ENCODE measurements at places on chromosomes 3 and 15.

DNA sequence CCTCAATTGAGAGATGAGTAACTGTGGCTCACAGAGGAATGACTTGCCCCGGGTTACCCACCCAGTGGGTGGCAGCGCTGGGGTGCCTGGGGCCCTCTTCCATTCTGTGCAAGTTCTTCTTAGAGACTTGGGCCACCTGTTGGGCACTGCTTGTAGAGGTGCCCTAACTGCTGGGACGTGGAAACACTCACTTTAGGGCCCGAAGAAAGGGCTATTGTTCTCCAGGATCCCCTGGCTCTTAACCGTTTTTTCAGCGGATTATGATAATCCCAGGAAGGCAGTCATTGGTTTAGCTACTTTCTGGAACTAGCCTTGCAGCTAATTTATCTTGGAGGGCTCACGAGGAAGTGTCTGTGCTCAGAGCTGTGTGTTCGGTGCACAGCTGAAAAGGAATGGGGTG lies 66.0 kb upstream of the GCNT3 start:
- no peak for DNase-seq

- no peak for DNase-seq
Measured at GRCh38 chr15:43429687-43430086, 58.8 kb downstream of the TUBGCP4 start.

- no peak for DNase-seq
Measured at GRCh38 chr3:57962448-57962834, 45.8 kb upstream of the FLNB start.

DNA sequence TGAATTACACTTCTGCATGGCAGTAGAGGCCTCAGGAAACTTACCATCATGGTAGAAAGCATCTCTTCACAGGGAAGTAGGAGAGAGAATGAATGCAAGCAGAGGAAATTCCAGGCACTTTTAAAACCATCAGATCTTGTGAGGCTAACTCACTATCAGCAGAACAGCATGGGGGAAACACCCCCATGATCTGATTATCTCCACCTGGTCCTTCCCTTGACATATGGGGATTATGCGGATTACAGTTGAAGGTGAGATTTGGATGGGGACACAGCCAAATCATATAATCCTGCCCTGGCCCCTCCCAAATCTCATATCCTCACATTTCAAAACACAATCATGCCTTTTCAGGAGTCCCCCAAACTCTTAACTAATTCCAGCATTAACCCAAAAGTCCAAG lies 691.1 kb downstream of the SI start:
- no peak for DNase-seq

DNA sequence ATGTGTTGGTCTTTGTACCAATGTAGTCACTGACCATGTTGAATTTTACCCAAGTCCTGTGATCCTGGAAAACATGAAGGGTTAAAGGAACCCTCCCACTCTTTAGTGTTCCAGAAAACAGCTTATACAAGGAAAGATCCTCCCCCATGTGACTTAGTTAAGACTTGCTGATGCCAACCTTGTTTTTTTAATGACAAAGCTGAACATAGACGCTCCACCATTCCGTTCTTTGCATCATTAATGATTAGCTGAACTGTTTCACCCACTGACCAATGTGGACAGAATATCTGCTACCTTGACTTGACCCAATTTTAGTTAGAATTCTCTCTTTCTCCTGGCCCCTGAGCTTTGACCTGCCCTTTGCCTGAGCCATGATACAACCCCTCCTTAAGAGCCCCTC lies 3.5 kb upstream of the WDR72 start:
- DNase-seq: no peak

DNA sequence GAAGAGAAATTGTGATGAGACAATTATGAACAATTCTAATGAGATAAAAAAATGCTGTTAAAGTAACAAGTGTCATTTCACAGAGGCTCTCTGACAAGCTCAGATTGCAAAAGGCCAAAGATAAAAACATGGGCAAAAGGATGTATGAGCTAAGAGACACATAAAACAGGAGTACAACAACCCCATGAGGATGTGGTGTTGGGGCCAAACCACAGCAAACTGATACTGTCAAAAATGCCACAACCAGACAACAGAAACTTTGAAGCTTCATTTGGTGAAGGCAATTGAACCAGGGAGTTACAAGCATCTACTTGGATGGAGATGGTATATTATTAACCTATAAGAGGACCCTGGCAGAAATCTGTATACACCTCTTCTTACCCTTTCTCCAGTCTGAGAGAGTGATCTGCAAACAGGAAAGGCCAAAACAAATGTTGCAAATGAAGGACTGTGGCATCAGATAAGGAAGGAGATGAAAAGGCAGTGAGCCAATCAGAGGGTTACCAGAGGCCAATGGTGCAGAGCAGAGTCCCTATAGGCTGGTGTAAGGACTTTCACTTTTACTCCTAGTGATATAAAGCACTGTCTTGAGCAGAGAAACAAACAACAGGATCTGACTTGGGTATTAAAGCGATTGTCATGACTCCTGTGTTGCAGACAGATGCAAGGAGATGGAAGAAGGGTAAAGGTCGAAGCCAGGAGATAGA lies 659.0 kb downstream of the NTRK3 start:
- no peak for DNase-seq

DNA sequence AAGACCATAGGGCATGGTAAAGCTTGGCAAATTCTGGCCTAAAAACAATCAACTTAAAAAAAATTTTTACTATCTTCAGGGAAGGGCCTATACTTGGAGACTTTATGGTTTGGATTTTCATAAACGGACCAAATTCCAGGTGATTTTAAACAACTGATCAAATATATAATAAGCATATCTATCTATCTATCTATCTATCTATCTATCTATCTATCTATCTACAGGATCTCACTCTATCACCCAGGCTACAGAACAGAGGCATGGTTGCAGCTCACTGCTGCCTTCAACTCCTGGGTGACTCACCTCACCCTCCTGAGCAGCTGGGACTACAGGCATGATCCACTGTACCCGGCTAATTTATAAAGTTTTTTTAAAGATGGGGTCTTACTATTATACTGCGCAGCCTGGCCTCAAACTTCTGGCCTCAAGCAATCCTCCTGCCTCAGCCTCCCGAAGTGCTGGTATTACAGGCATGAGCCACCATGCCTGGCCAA lies 6.7 kb downstream of the SPPL2A start:
- DNase-seq: no peak

GRCh38 chr3:53164911-53165310 lies 3.9 kb downstream of the PRKCD start:
- DNase-seq: no peak

- DNase-seq: peak; percentile 3
Measured at GRCh38 chr15:55344206-55344605, 25.2 kb downstream of the PIGB start.

- peak; percentile 58 for DNase-seq
Measured at GRCh38 chr3:48716508-48716981, 476 bp downstream of the IP6K2 start.

DNA sequence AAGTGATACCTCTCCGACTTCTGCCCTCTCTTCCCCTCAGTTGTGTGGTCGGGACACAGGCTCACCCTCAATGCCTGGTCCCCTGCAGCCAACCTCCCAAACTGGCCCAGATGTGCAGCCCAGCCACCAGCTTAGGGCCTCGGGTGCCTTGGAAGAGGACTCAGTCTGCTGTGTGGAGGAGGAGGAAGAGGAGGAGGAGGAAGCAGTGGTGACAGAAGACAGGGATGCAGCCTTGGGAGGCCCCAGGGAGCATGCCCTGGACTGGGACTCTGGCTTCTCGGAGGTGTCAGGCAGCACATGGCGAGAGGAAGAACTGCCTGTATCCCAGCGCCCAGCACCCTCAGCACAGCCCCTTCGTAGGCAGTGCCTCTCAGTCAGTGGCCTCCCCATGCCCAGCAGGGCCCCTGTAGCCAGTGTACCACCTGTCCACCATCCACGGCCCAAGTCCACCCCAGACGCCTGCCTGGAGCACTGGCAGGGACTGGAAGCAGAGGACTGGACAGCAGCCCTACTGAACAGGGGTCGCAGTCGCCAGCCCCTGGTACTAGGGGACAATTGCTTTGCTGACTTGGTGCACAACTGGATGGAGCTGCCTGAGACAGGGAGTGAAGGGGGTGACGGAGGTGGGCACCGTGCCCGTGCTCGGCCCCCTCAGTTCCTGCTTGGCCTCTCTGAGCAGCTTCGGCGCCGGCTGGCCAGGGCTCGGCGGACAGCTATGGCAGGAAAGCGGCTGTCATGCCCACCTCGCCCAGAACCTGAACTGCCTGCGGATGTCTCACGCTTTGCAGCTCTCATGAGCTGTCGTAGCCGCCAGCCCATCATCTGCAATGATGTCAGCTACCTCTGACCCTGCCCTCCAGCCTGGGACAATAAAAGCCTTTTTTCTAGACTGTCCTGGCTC lies 1.3 kb downstream of the INKA1 start:
- DNase-seq: no peak

GRCh38 chr3:51394541-51394940 lies 3.5 kb downstream of the RBM15B start:
- no peak for DNase-seq

DNA sequence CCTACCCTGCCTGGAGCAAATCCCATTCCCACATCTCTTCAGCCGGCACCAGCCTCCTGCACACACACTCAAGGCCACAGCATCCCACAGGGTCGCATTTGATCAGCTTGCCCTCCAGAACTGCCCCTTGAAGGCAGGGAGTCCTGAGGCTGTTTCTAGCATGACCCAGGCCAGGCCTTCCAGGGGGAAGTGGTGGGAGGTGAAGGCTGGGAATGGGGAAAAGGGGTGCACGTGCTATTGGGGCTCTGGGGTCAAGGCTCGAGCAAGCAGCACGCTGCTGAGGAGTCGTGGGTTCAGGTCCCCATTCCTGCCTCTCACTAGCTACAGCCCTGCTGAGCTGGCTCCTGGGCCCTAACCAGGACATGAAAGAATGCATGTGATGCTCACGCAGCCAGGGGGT lies 24.9 kb downstream of the SEMA7A start:
- no peak for DNase-seq
